ENCODE measurements at places on chromosomes 7 and 10. TPM values are rescaled to one million over a fixed set of nuclear protein-coding genes. Genes with fewer than 3 reads are reported as not detected.

GRCh38 chr10:119383174-119383856 is 159.2 kb downstream of the RGS10 start:
- H3K27ac ChIP-seq: no peak overlapping the region
- no peak for DNase-seq
- H3K27me3 ChIP-seq: no peaks in the 10 kb centered on the region
- H3K36me3 ChIP-seq: no peaks in the 10 kb centered on the region
- no peak overlapping the region for H3K4me3 ChIP-seq

- no peaks in the 10 kb centered on the region for H3K27me3 ChIP-seq
- H3K27ac ChIP-seq: no peak overlapping the region
- no peak overlapping the region for H3K4me3 ChIP-seq
- H3K36me3 ChIP-seq: no peaks in the 10 kb centered on the region
Observed at GRCh38 chr7:85593355-85593754, 406.5 kb upstream of the SEMA3D start.

The C7orf33 gene
- total RNA-seq: not detected

GRCh38 chr10:78471723-78472550 is 438.3 kb downstream of the RPS24 start:
- no peak overlapping the region for H3K4me3 ChIP-seq
- no peaks in the 10 kb centered on the region for H3K36me3 ChIP-seq
- H3K27me3 ChIP-seq: no peaks in the 10 kb centered on the region

DNA sequence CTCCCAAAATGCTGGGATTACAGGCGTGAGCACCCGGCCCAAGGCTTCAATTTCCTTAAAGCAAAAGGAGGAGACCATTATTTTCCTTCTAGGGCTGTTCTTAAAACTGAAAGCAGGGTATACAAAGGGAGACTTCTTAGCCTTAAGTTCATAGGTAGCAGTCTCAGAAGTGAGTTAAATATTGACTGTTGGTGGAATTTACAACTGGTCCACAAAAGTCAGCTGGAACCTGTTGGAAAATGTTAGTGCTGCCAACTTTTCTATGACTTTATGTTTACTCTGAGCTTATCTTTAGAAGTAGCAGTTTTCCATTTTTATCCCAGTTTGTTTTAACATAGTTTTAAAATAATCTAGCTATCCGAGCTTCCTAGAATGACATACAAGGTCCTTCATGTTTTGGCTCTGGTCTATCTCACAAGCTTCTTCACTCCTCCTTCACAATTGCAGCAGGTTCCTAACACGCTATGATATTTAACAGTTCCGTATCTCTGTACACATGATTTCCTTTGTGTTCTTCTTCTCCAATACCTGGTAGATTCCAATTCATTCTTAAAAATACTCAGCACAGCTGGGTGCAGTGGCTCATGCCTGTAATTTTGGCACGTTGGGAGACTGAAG is 3.3 kb downstream of the SLC26A3 start:
- H3K27ac ChIP-seq: no peak overlapping the region
- no peaks in the 10 kb centered on the region for H3K36me3 ChIP-seq
- DNase-seq: no peak
- H3K4me3 ChIP-seq: no peak overlapping the region

The NUTM2B gene
- 1.9 TPM for total RNA-seq

GRCh38 chr7:137944168-137944567 is 57.7 kb downstream of the CREB3L2 start:
- peaks cover 71% of the 10 kb centered on the region for H3K4me1 ChIP-seq
- H3K36me3 ChIP-seq: no peaks in the 10 kb centered on the region
- H3K4me3 ChIP-seq: no peak overlapping the region
- H3K27ac ChIP-seq: peak overlapping the region; percentile 25
- H3K27me3 ChIP-seq: no peaks in the 10 kb centered on the region
- DNase-seq: no peak

- no peaks in the 10 kb centered on the region for H3K27me3 ChIP-seq
- H3K36me3 ChIP-seq: no peaks in the 10 kb centered on the region
- no peak overlapping the region for H3K27ac ChIP-seq
- no peak overlapping the region for H3K4me3 ChIP-seq
- peaks cover 18% of the 10 kb centered on the region for H3K4me1 ChIP-seq
- peak; percentile 71 for DNase-seq
Observed at GRCh38 chr7:56079450-56080185, 13.1 kb downstream of the PHKG1 start.

The SPACDR gene
- not detected for total RNA-seq

The CCL26 gene
- total RNA-seq: not detected

The TMEM229A gene
- total RNA-seq: not detected

DNA sequence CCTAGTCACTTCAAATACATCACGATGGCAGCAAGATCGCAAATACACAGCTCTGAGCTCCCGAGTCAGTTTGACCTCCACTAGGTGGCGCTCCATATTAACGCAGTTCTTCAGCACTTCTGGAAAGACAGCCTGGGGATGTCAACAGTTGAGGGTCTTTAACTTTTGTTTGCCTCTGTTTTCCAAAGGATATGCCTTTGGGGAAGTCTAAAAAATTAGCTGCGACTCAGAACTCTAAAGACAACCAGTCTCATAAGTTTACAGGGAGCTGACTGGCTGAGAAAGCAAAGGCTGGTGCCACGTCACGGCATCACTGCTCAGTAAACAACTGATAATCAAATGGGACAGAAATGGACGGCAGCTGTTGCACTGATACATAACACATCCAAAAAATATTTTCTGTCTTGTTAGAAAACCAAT is 458.8 kb downstream of the SORCS1 start:
- H3K27me3 ChIP-seq: no peaks in the 10 kb centered on the region
- H3K36me3 ChIP-seq: no peaks in the 10 kb centered on the region

GRCh38 chr7:95780665-95781064 is 8.3 kb downstream of the DYNC1I1 start:
- no peak for DNase-seq
- H3K4me3 ChIP-seq: no peak overlapping the region
- peaks cover 4% of the 10 kb centered on the region for H3K4me1 ChIP-seq

GRCh38 chr7:5303591-5304505 is 21.1 kb downstream of the SLC29A4 start:
- no peak for DNase-seq
- no peak overlapping the region for H3K27ac ChIP-seq
- H3K27me3 ChIP-seq: no peaks in the 10 kb centered on the region
- peaks cover 16% of the 10 kb centered on the region for H3K36me3 ChIP-seq

The CCDC172 gene
- not detected for total RNA-seq

DNA sequence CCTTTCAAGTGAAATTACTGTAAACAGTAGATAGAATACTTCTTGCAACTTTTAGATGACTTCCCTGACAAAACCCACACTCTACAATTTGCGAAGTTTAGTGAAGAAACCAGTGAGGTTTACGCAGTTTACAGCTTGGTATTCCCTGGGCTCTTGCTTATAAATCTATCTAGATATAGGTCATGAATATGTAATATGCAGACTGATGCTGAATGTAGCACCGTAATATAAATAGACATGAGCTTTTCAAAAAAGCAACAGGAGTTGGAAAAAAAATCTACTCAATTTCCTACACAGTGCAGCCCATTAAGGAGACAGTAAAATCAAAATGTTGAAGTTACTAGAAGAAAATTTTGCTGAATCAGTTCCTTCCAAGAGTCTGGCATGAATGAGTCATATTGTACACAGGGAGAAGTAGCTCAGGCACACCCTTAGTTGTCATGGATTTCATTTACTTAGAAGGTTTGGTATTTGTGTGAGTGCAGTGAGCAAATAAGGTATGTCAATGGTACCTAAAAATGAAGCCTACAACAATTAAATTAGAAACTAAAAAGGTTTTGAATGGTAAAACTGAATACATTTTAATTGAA is 67.7 kb upstream of the NEUROD6 start:
- H3K4me1 ChIP-seq: no peaks in the 10 kb centered on the region
- no peak overlapping the region for H3K27ac ChIP-seq
- DNase-seq: no peak
- H3K36me3 ChIP-seq: no peaks in the 10 kb centered on the region

DNA sequence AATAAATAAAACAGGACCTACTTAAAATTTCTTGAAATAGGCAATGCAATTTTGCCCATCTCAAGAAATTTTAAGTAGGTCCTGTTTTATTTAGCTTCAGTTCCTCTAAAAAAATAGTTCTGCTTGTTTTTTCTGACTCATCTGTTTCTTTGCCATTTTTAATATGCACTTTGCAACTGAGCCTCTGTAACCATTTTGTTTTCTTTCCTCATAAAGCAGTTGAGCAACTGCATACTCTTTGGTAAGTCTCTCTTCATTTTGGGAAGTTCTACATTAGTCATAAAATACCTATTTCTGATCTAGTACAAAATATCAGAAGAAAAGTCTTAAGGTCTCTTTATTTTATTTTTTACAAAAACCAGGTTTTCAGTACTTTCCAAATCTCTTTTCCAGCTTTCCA is 18.0 kb downstream of the TAS2R40 start:
- no peaks in the 10 kb centered on the region for H3K4me1 ChIP-seq
- H3K27me3 ChIP-seq: no peaks in the 10 kb centered on the region
- H3K36me3 ChIP-seq: no peaks in the 10 kb centered on the region
- no peak for DNase-seq

- H3K27ac ChIP-seq: no peak overlapping the region
- H3K27me3 ChIP-seq: no peaks in the 10 kb centered on the region
- DNase-seq: no peak
- H3K36me3 ChIP-seq: no peaks in the 10 kb centered on the region
Observed at GRCh38 chr7:91164506-91164905, 99.7 kb upstream of the FZD1 start.

GRCh38 chr7:139453673-139454321 is 29.7 kb downstream of the KLRG2 start:
- DNase-seq: peak; percentile 53
- no peaks in the 10 kb centered on the region for H3K27me3 ChIP-seq
- peak overlapping the region; percentile 41 for H3K27ac ChIP-seq
- no peaks in the 10 kb centered on the region for H3K36me3 ChIP-seq
- H3K4me3 ChIP-seq: no peak overlapping the region

- H3K36me3 ChIP-seq: no peaks in the 10 kb centered on the region
- peak overlapping the region; percentile 75 for H3K27ac ChIP-seq
- H3K4me3 ChIP-seq: no peak overlapping the region
- H3K27me3 ChIP-seq: no peaks in the 10 kb centered on the region
- peaks cover 7% of the 10 kb centered on the region for H3K4me1 ChIP-seq
Observed at GRCh38 chr10:62691336-62691735, 113.2 kb upstream of the ADO start.

The ZNF25 gene
- total RNA-seq: 8.4 TPM

The ARHGEF5 gene
- 86.0 TPM for total RNA-seq

The HMX3 gene
- total RNA-seq: not detected

The AKR1C4 gene
- not detected for total RNA-seq

The ITPRID1 gene
- total RNA-seq: not detected

DNA sequence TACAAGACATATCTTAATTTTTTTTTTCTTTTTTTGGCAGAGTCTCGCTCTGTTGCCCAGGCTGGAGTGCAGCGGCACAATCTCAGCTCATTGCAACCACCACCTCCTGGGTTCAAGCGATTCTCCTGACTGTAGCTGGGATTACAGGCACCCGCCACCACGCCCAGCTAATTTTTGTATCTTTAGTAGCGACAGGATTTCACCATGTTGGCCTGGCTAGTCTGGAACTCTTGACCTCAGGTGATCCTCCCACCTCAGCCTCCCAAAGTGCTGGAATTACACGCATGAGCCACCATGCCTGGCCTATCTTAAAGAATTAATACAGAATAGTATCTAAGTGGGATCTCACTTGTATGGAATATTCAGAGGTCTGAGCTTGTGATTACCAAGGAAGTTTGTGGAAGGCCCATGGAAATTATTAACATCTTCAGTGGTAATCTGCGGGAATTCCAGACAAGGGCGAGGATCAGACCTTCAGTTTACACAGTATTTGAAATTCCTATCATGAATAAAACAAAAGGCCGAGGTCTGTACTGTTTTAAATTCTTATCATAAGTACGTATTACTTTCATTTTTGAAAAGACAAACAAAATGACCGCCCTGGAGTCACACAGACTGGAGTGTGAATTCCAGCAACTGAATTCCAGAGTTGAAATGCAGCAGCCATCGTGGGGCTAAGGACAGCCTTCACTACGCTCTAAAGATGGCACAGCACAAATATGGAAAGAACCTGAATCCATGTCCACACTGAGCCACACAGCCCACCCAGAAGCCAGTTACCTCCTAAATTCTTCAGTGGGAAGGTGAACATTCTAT is 16.7 kb downstream of the GPRIN2 start:
- DNase-seq: no peak
- peaks cover 8% of the 10 kb centered on the region for H3K4me1 ChIP-seq
- H3K4me3 ChIP-seq: no peak overlapping the region

The PANK1 gene
- total RNA-seq: 20.6 TPM

The AKR1D1 gene
- total RNA-seq: not detected

- H3K27me3 ChIP-seq: no peaks in the 10 kb centered on the region
- H3K36me3 ChIP-seq: no peaks in the 10 kb centered on the region
- DNase-seq: no peak
- H3K27ac ChIP-seq: peak overlapping the region; percentile 1
- H3K4me3 ChIP-seq: no peak overlapping the region
Observed at GRCh38 chr10:84469470-84469869, 141.1 kb downstream of the CCSER2 start.

- H3K4me3 ChIP-seq: no peak overlapping the region
- peaks cover 3% of the 10 kb centered on the region for H3K36me3 ChIP-seq
- no peak for DNase-seq
Observed at GRCh38 chr10:15782851-15783250, 63.1 kb upstream of the ITGA8 start.

DNA sequence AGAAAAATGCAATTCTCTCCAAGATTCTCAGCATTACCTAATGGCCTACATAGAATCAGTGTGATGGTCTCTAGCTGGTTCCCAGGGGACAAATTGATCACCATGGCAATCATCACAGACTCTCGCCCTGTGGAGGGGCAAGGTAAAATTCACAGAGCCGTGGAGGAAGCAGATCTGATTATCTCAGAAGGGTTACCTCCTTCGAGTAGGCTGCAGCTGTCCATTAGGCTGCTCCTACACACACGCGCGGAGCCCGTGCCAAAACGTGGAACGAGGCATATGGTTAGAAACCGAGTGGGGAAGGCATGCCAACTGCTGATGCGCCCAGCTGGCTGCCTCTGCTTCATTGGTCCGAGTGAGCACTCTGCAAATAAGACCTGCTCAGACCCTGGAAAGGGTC is 52.8 kb upstream of the PTER start:
- DNase-seq: no peak
- H3K4me3 ChIP-seq: no peak overlapping the region
- H3K4me1 ChIP-seq: no peaks in the 10 kb centered on the region
- no peaks in the 10 kb centered on the region for H3K36me3 ChIP-seq

The TLX1 gene
- total RNA-seq: not detected

Data from thyroid gland (tissue), 4 donors.